ENCODE measurements at places on chromosomes 3 and 15.

DNA sequence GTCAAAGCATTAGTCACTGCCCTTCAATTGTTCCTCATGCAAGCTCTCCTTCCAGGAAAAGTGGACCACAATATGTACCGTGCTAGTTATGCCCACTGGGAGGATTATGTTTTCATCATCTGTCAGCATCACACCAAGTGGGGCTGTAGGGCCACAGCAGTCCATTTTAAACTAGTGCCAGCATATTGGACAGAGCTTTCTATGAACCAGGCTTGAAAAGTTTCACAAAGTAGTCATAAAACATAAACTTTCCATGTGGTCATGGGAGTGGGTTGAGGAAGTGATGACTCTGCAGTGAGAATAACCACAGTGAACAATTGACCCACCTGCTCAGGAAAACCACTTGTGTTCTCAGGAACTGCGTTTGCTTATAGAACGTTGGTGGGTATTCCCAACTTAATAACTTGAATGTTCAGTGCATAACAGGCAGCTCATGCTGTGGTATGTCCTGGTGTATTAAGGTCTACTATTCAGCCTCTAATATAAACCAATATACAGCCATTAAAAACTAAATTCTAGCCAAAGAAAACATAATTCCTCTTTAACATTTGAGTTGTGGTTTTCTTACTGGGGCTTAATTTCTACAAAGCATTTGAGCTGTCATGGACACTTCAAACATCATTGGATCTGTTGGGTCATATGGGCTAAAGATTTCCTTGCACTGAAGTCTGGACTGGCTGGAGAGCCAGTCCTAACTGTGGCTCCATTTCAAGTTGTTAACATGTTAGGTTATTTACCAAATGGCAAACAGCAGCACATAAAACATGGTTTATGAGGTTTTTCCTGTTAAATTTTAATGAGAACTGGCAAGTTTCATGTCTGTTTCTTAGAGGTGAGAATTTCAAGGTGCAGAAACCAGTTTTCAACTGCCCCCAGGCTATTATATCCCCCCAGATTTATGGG, 274.1 kb downstream of the OTOL1 start:
- DNase-seq = no peak

- no peak for DNase-seq
These were observed 147.5 kb upstream of the THBS1 start for GRCh38 chr15:39433376-39433775.

- no peak for DNase-seq
These were observed 251.4 kb upstream of the UMPS start for GRCh38 chr3:124478830-124479229.

DNA sequence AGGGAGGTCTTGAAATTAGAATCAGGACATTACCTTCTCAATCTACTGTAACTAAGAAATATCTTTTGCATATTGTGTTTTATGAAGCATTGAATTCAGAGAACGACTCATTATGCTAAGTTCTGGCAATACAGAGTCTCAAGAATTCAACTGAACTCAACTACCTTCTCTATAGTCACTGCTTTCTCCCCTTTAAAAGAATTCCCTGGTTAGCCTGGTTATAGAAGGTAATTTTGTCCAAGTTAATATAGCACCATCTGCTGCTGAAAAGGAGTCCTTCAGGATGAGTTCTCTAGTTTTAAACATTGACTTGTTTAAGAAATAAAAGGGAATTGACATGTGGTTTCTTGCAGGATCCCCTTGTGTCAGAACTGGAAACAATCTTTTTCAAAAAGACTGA, 60.2 kb downstream of the IL16 start:
- no peak for DNase-seq

GRCh38 chr15:96764501-96764900, 434.0 kb downstream of the NR2F2 start:
- DNase-seq = no peak

DNA sequence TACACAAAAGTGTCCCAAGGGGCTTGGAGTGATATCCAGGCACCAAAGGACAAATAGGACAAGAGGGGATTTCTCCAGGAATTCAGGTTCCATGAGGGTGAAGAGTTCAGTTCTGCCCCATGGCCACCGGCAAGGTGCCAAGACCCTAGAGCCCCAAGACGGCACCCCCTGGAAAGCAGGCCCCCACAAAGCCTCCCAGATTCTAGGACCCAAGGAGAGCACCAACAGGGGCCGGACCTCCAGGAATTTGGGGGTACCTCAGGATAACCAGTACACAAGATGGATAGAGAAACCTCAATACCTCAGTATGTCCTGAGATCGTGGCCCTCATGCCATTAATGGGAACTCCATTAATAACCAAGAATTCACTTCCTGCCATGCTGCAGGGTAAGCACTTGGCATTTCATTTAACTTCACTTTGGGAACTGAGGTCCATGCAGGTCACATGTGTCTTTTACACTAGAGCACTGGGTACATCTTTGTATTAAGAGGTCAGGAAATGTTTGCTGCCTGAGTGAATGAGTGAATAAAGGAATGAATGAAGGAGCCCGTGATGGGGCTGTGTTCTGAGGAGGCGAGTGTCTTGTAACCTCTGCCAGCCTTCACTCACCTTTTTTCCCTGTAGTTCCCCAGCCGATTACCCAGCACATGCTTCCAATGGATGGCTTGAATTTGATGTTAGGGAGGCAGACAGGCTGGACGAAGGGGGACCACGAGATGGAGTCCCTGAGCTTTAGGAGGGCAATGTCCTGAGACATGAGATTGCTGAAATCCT, 15.5 kb upstream of the PRSS50 start:
- DNase-seq = no peak

DNA sequence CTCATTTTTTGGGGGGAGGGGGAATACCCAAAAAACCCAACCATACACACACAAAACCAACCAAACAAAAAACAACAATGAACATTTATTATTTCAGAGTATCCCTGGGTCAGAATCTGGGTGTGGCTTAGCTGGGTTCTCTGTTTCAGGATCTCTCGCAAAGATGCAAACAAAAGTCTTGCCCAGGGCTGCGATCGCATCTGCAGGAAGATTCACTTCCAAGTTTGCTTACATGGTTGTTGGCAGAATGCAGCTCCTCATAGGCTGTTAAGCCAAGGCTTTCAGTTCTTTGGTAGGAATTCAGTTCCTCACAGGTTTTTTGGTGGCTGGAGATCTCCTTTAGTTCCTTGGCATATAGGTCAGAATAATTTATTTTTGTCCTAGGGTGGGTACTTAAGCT, 13.7 kb upstream of the ARIH1 start:
- DNase-seq = no peak

GRCh38 chr3:10565814-10566213, 60.4 kb upstream of the ATP2B2 start:
- DNase-seq = no peak

DNA sequence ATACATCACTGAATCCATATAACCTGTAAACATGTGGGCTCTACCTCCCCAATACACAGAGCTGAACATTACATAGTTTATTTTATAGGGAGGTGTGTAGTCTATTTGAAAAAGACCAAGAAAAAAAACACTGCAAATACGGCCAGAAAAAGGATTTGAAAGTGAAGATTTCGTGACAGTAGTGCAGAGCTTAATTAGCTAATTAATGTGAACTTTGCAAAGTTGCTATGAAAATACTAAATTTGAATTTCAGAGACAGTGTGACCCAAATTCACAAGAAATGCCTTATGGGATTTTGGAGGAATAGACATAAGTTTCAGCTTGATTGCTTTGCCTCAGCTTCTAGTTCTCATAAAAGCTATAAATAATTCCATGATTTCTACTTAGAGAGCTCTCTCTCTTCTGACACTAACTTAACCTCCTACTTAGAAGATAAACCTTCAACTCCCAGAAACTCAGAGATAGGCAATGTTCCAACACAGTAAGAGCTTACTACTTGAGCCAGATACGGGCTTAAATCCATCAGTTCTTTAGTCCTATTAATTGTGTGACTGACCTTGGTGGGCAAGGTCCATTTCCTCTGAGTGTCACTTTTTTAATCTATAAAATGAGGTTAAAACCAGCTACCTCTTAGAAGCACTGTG, 87.3 kb upstream of the THBS1 start:
- no peak for DNase-seq

- no peak for DNase-seq
These were observed 177.8 kb downstream of the SERPINI1 start for GRCh38 chr3:167913219-167913835.

- no peak for DNase-seq
These were observed 446.7 kb upstream of the GBE1 start for GRCh38 chr3:82208002-82208710.

- DNase-seq = no peak
These were observed 362.7 kb upstream of the PROK2 start for GRCh38 chr3:72147600-72147999.

- no peak for DNase-seq
These were observed 480.7 kb upstream of the SUCLG2 start for GRCh38 chr3:68135067-68135466.

DNA sequence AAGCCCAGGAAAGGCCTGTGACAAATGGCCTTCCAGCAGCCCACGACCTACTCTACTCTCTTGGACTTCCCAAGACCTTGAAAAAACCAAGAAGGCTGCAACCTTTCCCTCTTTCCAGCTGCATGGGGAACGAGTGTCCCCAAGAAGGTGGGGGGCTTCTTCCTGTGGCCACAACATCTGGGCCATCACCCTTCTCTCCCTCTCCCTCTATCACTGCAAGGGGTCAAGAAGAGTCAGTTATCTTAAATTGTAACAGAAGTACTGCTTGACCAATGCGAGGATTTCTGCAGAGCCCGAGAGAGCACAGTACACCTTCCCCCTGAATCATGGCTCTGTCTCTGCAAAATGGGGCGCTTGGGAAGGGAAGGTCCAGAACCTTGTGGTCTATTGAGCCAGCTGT, 63.7 kb upstream of the ACAN start:
- no peak for DNase-seq

Measured in NCI-H774 (cell line).